Stimulated activated CD8-positive, alpha-beta memory T cell treated with anti-CD3 and anti-CD28 coated beads, Interleukin-4, amount 100 ng/mL, for 48 hours (primary cell): ENCODE measurements at places on chromosomes 5 and 9.

DNA sequence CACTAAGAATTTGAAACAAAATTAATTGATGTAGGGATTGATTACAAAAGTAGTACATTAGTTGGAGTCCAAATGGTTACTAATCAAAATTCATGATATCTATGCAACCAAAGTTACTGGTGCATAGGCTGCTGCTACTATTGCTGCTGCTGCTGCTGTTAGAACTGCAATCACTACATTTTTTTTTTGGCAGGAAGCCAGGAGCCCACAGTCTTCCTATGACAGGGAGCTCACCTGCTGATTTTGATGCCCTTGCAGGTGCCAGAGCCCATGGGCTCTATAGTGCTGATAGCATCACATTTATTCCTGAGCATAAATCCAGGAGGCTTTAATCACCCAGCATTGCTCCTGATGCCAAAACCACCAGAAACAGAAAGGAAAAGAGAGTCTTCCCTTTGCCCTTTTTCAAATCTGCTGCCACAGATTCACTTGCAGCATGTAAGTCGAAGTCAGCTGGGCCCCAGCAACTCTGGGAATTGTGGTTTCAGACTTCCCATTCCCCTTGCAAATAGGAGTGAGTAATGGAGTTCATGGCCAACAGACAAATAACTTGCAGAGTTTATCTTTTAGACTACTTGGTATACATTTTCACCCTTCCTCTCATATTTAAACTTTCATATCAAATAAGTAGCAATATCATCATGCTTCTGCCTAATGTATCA, 17.6 kb downstream of the SLCO6A1 start:
- no peak for DNase-seq

DNA sequence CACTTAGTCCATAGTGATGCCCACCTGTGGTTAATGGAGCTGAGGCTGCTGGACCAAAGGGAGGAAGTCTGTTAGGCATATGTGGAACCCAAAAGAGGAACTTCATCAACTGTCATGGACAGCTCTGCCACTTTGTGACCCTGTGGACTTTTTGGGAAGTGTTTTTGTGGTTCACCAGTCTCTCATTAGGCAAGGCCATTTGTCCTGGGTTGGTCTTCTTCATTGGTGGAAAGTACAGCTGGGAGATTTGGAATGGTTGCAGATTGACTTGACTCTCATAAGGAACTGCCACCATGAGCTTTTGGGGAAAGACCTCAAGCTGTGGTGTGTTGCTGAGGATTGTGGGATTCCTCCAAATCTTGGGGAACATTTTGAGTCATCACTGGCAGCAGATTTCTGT, 31.9 kb upstream of the IL12B start:
- DNase-seq = no peak

DNA sequence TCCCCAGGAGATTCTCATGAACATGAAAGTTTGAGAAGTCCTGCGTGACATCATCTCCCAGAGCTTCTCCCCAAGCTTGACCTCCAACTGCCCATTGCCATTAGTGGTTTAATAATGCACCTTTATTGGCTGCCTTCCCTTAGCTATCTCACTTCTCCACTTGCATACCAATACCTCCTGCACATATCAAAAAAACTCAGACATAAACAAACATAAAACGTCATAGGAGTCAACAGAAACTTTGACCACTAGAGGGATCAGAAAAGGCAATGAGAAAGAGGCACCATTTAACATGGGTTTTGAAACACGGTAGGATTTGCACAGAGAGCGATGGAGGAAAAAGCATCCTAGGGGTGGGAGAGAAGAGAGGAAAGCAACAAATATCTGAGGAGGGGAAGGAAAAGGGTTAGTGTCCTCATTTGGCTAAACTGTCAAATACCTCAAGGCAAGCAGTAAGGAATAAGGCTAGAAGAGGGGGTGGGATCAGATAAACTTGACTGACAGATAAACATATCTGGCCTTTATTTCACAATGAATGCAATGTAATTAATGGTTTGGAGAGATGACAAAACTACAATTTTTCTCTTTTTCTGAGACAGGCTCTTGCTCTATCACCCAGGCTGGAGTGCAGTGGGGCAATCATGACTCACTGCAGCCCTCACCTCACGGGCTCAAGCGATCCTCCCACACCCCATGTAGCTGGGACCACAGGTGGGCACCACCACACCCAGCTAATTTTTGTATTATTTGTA, 27.0 kb downstream of the GNAQ start:
- DNase-seq = no peak

DNA sequence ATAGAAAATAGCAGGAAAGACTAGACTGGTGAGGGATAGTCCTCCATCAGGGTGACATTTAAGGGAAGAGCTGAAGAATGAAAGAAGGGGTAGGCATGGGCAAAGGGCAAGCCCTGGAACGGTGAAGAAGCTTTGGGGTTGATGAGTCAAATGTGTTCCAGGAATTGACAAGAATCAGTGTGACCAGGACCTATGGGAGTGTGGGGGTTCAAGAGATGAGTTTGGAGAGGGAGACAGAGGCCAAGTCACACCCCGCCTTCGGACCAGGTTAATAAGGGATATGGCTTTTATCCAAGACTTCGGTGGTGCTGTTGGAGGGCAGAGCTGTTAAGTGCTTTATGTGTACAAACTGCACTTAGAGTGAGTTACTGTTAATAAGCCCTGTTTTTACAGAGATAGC, 920 bp downstream of the PMPCA start:
- DNase-seq = no peak

DNA sequence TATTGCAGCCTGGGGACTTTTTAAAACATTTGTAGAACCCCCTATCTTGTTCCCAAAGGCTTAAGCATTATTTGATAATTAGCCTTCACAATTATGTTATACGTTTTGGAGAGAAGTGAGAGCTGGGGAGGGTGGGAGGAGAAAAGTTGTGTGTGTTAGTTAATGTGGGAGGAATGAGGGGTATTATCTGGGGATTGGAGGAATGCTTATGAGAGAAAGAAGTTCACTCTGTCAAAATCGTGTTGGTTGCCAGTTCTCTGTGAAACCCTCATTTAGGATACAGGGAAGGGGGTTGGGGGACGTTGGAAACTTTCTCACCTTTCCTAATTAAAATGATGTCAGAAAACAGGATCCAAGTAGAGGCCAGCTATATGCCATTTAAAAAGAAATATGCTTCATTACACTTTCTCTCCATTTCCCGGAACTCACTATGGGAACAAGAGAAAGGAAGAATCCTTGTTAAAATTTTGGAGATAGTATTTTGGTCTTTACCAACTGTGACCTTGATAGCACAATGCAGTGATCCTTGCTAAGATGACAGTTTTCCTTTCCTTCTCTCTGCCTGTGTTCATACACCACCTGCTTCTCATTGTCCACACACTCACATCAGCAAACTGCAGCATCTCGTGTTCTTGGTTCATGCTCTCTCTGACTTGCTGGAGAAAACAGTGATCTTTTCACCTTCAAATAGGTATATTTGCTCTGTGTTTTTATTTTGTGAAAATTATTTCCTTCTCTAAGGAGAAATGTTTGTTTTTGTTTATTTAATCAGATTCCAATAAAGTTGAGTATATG, 336.7 kb upstream of the CLINT1 start:
- no peak for DNase-seq

DNA sequence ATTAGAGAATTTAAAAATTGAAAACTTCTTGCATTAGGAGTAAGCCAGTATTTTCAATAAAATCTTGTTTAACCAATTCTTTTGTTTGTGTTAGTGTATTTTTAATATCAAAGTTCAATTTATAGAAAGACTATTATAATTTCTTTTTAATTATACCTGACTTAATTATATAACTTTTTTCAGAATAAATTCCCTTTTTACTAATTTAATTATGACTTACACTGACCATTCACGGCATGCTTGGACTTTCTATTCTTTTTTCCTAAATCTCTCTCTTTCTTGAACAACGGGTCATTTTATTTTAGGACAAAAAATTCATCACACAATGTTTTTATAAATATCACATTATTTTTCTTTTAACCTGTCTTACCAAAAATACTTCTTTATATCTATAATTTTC, 555.3 kb upstream of the PTGER4 start:
- no peak for DNase-seq

- peak; percentile 20 for DNase-seq
These were observed 5.9 kb downstream of the LPCAT1 start for GRCh38 chr5:1517838-1518237.

DNA sequence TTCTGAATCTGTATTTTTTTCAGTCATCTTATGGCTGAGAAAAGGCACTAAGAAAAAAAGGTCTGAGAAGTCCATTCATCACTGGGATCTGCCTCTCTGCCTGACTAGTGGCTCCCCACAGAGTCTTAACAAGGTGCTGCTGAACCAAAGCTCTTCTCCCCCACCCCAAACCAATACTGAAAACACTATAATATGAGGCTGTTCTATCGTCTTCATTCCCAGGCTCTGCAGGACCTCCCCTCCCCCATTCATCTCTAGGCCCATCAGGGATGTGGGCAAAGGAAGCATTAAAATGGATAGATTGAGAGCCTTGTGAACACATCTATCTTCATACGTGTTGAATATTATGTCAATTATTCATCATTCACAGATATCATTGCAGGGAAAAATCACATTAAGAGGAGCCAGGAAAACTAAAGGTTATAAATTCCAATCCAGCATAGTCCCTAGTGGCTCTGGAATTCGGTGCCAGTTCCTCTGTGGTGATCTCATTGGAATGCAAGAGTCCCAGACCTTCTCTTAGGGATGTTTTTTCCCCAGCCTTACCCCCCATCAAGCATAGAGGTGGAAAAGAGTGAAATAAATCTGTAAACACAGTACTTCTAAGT, 44.3 kb upstream of the GPR151 start:
- no peak for DNase-seq

DNA sequence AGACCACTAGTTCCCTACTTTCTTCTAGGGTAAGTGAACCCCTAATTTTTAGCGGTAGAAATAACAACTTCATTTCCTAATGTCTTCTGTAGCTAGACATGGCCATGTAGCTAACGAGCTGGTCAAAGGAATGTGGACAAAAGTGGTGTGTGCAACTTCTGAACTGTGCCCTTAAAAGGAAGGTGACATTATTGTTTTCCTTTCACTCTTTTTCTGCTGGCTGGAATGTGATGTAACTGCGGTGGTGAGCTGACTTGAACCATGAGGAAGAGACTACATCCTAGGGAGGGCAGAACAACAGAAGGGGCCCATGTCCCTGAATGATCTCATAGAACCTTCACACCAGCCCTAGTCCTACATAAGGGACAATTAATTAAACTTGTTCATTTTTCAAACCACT, 1.3 kb upstream of the SNX2 start:
- no peak for DNase-seq

GRCh38 chr5:3139499-3139931, 388.0 kb upstream of the IRX2 start:
- no peak for DNase-seq

GRCh38 chr5:158378931-158379330, 520.0 kb upstream of the CLINT1 start:
- DNase-seq = no peak

GRCh38 chr5:17891881-17892280, 257.6 kb downstream of the TAF11L14 start:
- no peak for DNase-seq

DNA sequence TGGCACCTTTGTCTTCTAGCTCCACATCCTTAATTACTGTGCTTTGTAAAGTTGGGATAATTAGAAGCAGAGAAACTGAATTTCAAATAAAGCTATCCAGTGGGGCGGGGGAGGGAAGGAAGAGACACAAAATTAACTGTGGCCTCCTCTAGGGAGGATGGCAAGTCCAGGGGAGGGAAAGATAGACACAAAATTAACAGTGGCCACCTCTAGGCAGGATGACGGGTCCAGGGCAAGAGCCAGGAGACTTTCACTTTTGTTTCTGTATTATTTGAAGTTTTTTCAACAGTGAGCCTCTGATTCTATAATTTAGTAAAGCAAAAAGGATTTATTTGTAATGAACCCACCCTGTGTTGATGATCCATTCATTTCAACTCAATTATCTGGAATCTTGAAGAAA, 335.9 kb downstream of the MSX2 start:
- DNase-seq = no peak

- DNase-seq = no peak
These were observed 147.7 kb upstream of the SLC1A3 start for GRCh38 chr5:36458746-36459145.

DNA sequence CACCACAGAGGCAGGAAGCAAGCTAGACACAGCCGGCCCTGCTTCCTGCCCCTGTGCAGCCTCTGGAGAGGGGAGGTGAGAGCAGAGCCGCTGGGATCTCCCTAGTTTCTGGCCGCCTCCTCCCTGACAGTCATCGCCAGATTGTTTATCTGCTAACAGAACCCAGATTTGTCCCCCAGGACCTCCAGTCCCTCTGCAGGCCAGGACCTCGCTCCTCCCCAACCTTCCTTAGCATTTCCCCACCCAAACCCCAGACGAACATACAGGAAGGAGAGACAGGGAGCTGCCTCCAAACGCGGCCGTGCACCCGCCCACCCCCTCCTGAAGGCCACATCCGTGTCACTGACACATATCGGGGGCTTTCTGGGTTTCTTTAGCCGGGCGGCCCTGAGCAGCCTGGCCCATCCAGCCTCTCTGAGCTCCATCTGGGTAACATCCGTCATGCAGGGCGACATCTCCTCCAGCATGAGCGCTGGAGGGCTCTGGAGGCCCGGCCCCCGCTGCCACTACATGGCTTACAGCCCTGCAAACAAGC, 47.5 kb downstream of the DBH start:
- peak; percentile 73 for DNase-seq

- DNase-seq = no peak
These were observed 7.5 kb downstream of the SLC22A5 start for GRCh38 chr5:132376694-132377641.

DNA sequence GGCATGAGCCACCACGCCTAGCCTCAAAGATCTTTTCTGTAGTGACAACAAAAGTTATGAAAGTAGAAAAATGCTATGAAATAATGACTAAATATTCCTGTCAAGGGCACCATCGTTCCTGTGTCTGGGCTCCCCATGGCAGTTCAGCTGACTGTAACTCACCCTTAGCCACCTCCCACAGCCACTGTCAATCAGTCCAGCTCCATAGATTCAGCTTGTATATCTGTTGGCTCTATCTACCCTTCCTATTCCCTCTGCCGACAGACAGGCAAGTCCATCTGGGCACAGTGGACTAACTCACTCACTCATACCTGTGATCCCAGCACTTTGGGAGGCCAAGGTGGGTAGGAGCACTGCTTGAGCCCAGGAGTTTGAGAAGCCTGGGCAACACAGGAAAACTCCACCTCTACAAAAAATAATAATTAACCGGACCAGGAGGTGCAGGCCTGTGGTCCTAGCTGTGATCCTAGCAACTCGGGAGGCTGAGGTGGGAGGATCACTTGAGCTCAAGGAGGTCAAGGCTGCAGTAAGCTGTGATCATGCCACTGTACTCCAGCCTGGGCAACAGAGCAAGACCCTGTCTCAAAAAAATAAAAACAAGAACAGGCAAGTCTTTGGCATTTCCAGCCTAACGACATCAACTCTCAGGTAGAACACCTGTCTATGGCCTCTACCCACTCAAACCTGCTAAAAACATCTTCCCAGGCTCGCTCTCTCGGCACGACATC, 6.2 kb downstream of the CAMSAP1 start:
- no peak for DNase-seq

DNA sequence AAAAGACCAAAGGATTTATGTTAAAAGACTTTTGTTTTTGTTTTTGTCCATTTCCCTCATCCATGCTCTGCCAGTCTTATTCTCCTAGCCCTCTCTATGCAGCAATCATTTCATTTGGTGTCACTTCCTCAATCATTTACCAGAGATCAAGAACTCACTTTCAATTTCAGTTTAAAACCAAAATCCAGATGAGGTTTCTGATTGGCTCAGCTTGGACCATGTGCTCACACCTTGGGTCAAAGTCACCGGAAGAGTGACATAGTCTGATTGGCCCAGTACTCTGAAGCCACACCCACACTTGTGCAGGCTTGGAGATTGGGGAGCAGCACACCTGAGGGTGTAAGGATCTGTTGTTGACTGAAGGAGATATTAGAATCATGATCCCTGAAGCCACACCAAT, 79.6 kb downstream of the TLR4 start:
- DNase-seq = peak; percentile 24

GRCh38 chr5:122584411-122585300, 190.2 kb upstream of the SNX2 start:
- DNase-seq = no peak
